Effector CD4-positive, alpha-beta T cell (primary cell): ENCODE measurements at places on chromosomes 16 and 17.

DNA sequence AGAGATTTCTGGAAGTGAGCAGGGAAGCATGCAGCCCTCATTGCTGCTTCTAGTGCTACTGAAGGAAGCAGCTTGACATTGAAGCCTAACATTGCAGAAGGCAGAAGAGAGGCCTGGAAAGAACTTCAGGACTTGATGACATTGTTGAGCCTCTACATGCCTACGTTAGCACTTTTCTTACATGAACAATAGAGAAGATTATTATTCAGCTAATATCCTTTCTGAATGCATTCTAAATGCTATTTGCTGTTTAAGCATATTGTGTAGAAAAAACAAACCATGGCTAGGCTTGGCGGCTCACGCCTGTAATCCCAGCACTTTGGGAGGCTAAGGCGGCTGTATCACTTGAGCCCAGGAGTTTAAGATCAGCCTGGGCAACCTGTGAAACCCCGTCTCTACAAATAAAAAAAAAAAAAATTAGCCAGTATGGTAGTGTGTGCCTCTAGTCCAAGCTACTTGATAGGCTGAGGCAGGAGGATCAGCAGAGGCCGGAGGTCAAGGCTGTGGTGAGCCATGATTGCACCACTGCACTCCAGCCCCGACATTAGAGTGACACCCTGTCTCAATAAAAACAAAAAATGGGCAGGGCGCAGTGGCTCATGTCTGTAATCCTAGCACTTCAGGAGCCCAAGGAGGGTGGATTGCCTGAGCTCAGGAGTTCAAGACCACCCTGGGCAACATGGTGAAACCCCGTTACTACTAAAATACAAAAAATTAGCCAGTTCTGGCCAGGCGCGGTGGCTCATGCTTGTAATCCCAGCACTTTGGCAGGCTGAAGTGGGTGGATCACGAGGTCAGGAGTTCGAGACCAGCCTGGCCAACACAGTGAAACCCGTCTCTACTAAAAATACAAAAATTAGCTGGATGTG, 2.2 kb upstream of the AURKB start:
- DNase-seq = no peak

- DNase-seq = no peak
Measured at GRCh38 chr16:30533748-30534367, 800 bp downstream of the ZNF747 start.

- no peak for DNase-seq
Measured at GRCh38 chr16:68328860-68329390, 18.1 kb downstream of the PRMT7 start.

DNA sequence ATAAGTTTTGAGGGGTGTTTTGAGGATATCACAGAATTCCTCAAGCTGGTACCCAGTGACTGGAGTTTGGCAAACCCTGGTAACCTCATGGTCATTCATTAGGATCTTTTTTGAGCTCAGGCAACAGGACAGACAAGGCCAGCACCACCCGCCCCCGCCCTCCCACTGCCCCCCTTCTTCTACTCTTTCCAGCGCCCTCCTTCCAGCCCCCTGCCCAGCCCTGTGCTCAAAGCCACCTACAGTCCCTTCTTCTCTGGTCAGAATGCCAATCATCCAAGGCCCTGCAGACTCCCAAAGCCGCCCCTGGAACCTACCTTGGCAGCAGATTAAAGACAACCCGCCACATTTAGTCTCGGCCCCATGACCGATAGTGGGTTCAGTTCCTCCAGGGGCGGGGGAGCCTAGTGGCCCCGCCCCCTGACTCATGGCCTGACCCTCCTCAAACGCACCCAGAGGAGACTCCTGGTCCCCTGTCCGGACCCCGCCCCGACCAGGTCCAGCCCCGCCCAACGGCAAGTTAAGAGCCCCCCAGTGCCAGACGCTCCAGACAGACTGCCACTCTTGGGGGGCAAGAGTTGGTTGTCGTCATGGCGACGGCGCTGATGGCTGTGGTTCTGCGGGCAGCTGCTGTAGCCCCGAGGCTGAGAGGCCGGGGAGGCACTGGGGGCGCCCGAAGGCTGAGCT, at the start of gene NAGS:
Gene NAGS (plus strand): TSS at position 546 of the 684 bp plus-strand sequence. CDS start 42 bp downstream, at position 588.
- DNase-seq = no peak

DNA sequence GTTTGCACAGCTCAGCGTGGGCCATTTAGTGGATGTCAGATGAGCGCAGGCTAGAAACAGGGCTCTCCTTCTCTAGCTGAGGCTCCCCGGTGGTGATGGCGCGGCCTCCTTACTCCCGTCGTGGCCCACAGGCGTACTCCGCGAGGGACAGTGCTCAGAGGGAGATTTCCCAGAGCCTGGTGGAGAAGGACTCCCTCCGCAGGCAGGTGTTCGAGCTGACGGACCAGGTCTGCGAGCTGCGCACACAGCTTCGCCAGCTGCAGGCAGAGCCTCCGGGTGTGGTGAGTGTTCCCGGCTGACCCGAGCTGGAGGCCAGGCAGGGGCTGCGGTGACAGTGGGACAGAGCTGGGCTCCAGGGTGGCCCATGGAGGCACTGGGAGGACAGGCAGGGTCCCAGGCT, 21.4 kb downstream of the CARD14 start:
- no peak for DNase-seq
